ENCODE measurements at places on chromosomes 3 and 15.

- DNase-seq: no peak
Measured at GRCh38 chr3:114456742-114457141, 162.9 kb downstream of the TIGIT start.

DNA sequence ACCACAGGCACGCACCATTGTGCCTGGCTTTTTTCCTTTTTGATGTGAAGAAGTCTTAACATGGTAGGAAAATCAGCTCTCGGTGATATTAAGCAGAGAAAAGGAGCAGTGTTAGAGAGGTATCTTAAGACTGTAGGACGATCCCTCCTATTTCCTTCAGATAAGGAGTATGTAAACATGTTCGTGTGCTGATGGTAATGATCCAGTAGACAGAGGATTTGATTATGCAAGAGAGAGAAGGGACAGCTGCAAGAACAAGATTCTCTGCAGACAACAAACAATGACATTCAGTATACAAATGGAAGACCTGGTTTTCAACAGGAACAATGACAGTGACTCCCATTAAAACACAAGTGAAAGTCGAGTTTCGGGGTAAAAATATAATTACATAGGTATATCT, 95.1 kb upstream of the MELTF start:
- no peak for DNase-seq

- peak; percentile 76 for DNase-seq
Measured at GRCh38 chr15:101277038-101277822, at the start of gene SELENOS. SELENOS (minus strand) TSS chr15:101277485; CDS start chr15:101277417, 68 bp downstream.

DNA sequence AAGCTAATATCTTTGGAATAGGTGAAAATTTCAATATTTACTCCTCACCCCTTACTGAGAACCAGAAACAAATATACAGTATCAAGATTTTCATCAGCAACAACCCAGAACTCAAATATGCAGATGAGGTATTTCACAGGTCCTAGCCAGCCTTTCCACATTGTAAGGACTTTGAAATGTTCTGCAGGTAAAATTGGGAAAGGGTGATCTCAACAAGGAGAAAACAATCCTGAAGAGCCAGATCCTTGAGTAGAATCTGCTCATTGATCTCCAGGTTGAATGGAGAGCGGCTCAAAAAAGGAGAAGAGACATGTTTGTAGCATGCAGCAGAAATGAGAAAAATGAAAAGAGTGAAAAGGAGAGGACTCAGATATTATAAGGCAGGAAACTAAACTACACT, 493.3 kb upstream of the NAALADL2 start:
- DNase-seq: no peak

DNA sequence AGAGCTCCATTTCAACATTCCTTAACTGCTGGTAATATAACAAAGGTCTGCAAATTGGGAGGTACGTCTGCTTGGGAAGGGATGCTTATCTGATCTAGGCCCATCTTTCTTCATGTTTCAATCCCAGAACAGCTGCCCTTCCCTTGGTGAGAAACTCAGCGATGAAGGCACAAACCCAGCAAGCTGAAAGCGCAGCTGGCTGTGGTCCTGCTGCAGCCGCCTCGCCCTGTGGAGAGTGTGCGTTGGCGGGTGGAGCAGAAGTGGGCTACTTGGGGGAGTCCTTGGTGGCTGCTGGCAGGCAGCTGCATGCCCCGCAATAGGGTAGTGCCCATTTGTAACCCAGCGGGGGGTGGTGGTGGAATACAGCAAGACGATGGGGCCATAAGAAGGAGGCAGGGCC, 160.6 kb upstream of the WNT5A start:
- DNase-seq: no peak
